Thyroid gland (tissue), 4 donors: ENCODE measurements at places on chromosomes 7 and 10.

- peak; percentile 75 for DNase-seq
Measured at GRCh38 chr7:151876899-151877777, at the start of gene PRKAG2. PRKAG2 (minus strand) TSS chr7:151877115; CDS start chr7:151876620, 495 bp downstream.

DNA sequence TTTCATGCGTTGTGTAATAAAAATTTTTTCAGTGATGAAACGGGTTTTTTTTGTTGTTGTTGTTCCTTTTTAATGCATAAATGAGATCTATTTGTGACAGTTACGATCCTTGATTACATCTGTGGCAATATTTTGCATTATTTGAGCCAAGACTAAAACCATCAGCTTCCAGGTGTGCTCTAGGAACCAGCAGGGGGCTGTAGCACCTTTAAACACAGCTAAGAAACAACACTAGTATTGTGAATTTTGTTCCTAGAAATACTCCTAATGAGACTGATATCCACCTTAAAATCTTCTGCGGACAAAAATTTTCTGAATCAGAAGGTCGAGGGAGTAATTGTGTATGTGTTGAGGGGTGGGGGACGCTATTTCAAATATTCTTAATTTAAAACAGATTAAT, 52.6 kb downstream of the FGFBP3 start:
- no peak for DNase-seq

DNA sequence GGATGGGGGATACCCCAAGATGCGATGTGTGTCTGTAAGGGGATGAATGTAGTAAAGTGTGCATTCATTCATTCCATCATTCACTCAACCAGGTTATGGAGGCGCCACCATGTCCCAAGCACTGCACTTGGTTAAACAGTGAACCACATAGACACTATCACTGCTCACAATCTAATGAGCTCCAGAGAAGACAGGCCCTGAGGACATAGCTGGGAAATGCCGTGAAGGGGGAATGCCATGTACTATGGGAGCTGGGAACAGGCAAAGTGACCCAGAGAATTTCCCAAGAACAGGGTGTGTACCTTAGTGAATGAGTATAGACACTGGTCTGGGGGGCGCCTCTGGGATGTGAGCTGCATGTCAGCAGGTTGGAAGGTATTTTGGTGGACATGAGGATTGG, 44.5 kb upstream of the LBX1 start:
- DNase-seq = no peak

DNA sequence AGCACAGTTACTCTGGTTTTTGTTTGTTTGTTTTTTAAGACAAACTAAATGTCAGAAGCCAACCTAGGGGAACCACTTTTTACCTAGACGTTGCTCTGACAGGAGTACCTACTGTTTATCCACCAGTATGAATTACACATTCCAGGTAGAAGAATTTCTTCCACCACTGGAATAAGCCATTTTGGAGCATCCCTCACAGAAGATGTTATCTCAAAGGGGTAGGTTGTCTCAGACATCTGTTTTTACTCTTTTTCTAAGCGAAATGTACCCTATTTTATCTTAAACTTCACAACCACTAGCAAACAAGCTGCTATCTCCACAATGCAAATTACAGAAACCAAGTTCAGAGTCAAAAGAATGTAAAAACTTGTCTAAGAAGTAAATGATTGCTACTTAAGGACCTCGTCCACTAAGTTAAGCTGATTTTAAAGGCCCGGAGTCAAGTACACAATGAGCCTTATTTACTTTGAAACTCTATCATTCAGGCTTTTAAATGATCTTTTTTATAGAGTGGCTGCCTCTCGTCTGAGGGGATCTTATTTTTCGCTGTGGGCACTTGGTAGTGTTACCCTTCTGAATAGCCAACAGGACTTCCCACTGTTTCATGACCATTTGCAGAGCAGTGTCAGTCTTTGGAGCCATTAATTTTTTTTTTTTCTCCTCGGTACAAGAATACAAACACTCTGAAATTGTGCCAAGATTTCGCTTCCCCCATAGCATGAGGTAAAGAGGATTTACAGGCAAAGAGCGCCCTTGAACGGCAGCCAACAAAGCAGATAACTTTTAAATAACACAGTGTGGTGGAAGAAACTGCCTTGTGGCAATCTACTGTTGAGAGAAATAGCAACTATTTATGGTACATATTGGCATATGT, 15.7 kb upstream of the ARMC3 start:
- DNase-seq = no peak

- DNase-seq = no peak
Measured at GRCh38 chr7:105141068-105141467, 127.1 kb downstream of the KMT2E start.

- DNase-seq = no peak
Measured at GRCh38 chr7:42235741-42236161, 1.3 kb downstream of the GLI3 start.

DNA sequence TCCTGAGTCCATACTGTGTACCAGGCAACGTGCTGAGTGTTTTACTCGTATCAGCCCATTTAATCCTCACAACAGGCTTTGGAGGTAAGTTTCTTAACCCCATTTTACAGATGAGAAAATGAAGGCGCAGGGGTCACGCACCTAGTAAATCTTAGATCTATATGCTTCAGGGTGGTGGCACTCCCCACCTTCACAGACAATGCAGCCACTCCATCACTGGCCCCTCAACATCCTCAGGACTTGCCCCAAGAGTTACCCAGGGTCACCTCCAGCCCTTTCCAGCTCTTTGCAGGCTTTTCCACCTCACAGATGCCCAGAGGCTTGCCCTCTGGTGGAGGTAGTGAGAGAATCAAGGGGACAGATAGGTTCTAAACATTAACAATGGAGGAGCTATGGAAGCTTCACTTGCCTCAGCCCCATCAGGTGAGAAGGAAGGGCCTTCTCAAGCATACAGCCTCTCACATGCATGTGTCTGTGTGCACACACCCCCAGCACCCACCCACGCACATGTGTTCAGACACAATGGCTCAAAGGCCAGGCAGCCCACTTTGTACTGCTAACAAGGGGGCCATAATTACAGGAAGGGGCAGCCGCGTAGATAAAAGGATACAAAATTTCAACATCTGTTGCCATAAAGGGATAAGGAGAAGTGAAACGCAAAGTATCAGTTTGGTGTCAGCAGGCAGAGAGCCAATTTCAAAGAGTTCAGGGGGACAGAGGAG, 29.1 kb downstream of the DPCD start:
- DNase-seq = no peak

DNA sequence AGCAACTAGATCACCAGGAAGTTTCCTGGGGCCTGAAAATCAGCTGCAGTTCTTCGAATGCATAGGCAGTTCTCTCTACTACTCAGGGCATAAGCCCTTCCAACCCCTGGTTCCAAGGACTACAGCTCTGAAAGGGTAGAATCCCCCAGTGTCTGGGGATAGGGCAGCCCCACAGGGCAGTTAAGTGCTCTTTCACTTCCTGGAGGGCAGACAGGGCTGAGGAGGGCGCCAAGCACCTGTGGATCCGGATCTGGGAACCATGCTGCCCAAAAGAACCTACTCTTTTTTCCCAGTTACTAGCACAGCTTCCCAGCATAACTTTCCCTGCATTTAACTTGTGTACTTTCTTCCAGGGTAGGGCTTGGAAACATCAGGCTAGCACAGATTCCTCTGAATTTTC, 41.1 kb downstream of the CXCL12 start:
- peak; percentile 18 for DNase-seq

- no peak for DNase-seq
Measured at GRCh38 chr7:101154693-101155102, 422 bp downstream of the AP1S1 start.

DNA sequence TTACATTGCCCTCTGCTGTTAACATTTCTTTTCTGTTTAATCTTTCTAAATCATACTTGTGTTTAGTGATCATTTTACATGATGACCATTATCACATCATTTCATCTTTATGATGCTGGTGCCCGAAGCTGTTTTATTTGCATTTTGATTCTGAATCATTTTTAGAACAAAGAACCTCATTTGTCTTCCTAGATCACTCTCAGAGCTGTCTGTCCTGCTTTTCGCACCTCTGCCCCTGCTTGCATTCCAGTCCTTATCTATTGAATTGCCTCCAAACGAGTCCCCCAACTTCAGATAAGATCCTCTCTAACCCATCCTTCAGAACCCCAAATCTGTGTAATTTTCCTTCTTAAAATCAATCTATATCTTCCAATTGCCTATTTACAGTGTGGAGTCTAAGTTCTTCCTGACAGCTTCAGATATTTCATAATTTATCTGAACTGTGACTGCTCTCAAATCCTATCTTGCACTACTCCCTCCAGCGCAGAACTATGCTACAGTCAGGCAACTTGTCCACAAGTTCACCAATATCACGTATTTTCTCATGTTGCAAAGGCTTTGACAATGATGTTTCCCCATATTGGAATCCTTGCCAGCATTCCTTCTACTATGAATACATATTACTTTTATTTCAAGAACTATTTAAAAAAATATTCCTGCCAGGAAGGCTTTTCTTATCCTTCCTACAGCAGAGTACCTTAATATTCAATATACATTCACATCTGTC, 346.5 kb upstream of the CACNA2D1 start:
- DNase-seq = no peak

GRCh38 chr7:148255333-148255732, 335.2 kb upstream of the C7orf33 start:
- DNase-seq = no peak

- no peak for DNase-seq
Measured at GRCh38 chr7:72023926-72024325, 388.2 kb downstream of the CALN1 start.

- DNase-seq = no peak
Measured at GRCh38 chr10:114265392-114266053, 26.5 kb downstream of the VWA2 start.

GRCh38 chr7:50335795-50336754, 31.6 kb downstream of the IKZF1 start:
- no peak for DNase-seq

- no peak for DNase-seq
Measured at GRCh38 chr10:29731760-29732159, 97.0 kb upstream of the SVIL start.

GRCh38 chr10:5776881-5777197, 36.4 kb downstream of the GDI2 start:
- DNase-seq = no peak

DNA sequence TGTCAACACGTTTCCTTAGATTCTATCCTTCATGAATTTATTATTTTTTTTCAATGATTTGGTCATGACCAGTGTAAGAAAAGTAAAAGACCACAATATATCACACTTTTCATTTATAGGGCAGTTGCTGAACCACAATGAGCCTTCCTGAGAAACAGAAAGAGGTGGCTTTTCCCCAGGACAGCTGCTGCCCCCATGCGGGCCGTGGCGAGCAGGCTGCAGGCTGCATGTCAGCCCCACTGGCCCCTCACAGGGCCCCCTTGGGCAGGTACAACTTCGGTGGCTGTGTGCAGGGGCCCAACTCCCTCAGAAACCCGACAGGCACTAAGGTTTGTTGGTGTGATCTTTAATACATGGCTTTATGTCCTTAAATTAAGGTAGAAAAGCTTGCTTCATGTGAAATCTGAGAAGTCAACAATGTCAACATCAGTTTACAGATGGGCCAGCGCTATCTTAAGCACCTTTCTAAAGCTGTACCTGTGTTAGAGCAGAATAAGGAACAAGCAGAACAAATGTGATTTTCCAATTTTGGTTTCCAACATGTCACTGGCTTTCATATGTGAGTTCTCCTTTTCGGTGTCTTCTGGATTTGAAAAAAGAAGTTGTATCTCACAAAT, 10.6 kb downstream of the BEND7 start:
- DNase-seq = no peak

DNA sequence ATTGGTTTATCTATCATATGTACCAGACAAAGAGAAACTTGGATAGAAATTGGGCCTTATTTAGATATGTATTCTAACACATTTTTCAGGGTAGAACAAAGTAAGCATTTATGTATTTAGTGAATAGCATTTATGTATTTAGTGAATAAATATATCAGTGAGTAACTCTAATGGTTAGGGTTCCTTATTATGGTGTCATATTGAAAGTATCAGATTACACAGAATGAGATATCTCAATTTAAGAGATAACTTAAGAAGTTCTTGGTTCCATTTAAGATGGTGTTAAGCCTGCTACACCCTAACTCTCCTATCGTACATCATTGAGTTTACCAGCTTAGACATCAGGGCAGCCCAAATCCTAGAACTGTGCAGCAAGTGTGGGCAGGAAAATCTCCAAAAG, 35.9 kb upstream of the DMTF1 start:
- DNase-seq = no peak

- DNase-seq = peak; percentile 64
Measured at GRCh38 chr10:5691786-5692185, 7.1 kb downstream of the TASOR2 start.

- peak; percentile 45 for DNase-seq
Measured at GRCh38 chr10:124539935-124540641, 78.5 kb downstream of the LHPP start.

- no peak for DNase-seq
Measured at GRCh38 chr10:13399236-13399635, 51.1 kb upstream of the SEPHS1 start.

GRCh38 chr10:90722832-90723231, 135.0 kb downstream of the HTR7 start:
- no peak for DNase-seq

DNA sequence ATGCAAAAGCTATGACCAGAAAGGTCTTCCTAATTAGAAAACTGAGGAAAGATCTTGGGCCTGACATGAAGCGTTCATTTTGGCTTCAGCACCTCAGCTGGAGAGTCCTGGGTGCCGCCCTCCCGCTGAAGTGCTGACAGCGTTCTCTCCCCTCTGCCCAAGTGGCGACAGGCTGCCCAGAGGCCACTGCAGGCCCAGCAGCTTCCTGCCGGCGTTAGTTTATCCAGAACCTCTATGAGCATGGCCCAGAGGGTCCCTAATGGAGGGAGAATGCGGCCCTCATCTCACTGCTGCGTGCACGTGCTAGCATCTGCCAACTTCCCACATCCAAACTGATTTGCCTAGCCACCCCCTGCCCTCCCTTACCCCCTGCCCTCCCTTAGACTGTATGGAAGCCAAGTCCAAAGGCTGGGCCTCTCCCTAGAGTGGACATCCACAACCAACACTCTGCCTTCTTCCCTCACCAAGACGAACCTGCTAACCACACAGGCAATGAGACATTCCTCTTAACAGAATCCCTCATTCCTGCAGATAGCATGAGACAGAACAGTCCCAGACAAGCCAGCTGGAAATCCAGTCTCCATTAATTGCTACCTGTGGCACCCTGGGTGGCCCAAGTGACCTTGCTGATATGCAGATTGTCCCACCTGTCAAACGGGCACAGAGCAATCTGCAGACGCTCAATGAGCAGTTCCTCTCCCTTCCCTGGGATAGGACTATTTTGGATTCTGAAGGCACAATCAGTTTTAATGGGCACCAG, 108.4 kb downstream of the C10orf90 start:
- peak; percentile 3 for DNase-seq

GRCh38 chr7:40192036-40192435, 57.2 kb downstream of the SUGCT start:
- no peak for DNase-seq

GRCh38 chr7:86592185-86592584, 51.5 kb upstream of the GRM3 start:
- DNase-seq = no peak

- no peak for DNase-seq
Measured at GRCh38 chr7:39532832-39533231, 33.4 kb upstream of the YAE1 start.
